ENCODE measurements at places on chromosomes 2 and 18.

- DNase-seq, result no peak
These were observed 365.9 kb upstream of the MEX3C start for GRCh38 chr18:51563396-51563795.

GRCh38 chr2:31785876-31786275 lies 205.1 kb upstream of the SRD5A2 start:
- DNase-seq, result no peak

- DNase-seq, result no peak
These were observed 92.3 kb downstream of the METTL8 start for GRCh38 chr2:171341394-171342066.

DNA sequence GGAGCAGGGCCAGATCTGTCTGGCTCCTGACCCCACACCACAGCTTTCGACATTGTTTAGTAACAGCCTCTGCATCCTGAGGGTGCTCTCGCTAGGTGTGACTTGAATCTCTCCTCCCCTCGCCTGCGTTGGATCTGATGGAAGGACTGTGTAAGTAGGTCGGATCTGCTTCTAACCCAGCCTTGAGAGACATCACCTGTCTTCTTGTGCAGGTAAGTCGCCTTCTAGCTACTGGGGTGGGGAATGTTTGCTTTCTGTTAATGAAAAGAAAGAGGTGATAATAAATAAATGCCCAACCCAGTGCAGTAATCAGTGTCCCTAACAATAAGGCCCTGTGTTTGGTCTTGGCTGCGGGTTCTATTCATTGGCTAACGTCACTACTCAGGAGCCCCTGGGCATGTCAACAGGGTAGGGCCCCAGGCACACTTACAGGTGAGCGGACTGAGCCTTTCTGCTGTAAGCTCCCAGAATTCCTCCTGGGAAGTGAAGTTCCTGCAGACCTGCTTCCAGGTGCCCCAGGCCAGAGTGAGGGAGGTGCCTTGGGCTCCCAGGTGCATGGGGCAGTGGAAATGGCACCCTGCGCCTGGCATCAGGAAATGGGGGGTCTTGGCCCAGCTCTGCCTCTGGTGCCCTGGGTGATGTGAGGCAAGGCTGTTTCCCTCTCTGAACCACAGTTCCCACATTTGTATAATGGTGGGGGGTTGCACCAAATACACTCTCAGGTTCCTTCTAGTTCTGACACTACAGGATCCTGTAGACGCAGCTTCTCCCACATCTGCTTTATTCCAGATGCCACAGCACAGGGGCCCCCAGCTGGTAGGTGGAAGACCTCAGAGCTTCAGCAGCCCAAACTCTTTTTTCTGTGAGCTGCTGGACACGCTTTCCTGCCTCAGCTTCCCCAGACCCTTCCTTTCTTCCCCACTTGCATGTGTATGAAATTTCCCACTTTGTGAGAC lies 11.2 kb upstream of the FOSL2 start:
- DNase-seq, result no peak

- DNase-seq, result no peak
These were observed 54.1 kb downstream of the LPIN2 start for GRCh38 chr18:2958819-2959298.

DNA sequence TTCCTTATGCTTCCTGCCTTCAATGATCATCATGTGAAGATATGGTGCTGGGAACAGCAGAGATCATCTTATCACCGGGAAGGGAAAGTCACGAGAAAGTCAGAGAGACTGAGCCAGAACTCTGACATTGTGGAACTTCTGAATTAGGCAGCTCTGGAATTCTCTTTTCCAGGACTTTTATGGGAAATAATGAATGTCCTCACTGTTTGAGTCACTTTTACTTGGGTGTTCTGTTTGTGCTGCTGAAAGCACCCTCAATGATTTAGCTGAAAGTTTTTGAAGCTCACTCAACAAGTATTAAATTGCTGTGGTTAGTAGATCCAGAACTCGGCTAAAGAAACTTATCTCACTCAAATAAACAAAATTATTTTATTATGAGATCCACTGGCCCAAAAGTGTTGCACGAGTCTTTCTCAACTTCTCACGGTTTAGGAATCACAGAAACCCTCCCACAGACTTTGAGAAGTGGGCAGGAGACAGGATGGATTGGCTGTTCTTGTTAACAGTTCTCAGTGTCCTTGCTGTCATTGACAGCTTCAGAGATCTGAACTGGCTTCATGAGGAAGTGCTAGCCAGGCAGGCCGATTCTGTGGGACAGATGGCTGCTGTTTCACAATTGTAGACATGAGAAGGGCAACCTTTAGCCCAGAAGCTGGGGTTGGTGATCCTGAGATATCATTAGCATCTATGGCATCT lies 26.4 kb upstream of the ATRAID start:
- DNase-seq, result no peak

- no peak for DNase-seq
These were observed 243.0 kb upstream of the CYRIA start for GRCh38 chr2:16908656-16909055.

GRCh38 chr2:224155896-224156295 lies 116.8 kb upstream of the SERPINE2 start:
- DNase-seq, result no peak

DNA sequence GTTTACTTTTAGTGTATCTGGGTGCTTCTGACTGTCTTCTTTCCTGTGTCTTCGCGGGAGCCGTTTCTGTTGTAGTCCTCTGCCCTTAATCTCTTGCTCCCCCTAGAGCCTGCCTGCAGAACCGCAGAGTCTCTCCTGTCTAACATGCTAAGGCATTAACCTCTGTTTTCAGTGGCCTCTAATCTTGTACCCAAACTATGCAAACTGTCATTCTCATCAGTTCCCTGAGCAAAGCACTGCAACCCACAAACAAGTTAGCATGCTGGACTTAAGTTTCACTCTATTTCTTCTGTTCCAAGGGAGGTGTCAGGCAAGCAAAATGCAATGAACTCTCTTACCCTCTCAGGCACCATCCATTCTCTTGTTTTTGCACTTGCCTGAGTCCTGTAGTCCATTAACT lies 138.4 kb downstream of the OTX1 start:
- DNase-seq, result no peak

GRCh38 chr18:80106482-80107051 lies 2.5 kb upstream of the ADNP2 start:
- DNase-seq, result no peak

DNA sequence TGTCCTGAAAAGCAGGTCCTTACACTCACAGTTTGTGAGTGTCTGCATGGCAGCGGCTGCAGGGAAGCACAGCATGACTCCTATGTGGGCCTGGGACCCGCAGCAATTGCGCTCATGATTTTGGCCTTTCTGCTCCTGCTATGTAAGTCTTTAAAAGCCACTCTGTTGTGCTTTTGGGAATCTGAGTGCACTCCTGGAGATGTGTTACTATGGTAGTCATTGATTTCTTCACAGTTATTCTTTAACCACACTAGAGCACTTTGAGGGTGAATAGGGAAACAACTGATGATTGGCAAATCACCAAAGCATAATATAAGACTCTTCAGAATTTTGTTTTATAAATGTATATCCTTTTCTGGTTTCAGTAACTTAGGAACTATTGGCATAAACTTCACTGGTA lies 40.9 kb downstream of the DSG2 start:
- no peak for DNase-seq

GRCh38 chr18:40326985-40327384 lies 1628.0 kb upstream of the PIK3C3 start:
- DNase-seq, result no peak

GRCh38 chr2:16243411-16243996 lies 303.2 kb downstream of the MYCN start:
- no peak for DNase-seq

DNA sequence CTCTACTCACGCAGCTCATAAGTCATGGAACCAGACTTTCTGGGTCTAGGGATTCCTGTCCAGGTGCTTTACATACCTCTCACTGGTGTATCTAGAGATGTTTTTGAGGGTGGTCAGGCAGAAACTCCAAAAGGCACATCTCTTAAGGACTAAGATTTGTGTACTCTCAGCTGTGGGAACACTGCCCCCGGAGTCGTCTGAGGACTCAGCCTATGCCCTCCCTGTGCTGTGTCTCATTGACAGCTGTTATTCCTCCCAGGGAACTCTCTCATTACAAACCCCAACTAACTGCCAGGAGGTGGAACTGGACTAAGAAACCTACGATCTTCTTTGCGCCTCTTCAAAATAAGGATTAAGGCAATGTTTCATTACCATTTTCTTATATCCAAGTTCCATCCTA lies 293.9 kb upstream of the DLGAP1 start:
- DNase-seq, result no peak

DNA sequence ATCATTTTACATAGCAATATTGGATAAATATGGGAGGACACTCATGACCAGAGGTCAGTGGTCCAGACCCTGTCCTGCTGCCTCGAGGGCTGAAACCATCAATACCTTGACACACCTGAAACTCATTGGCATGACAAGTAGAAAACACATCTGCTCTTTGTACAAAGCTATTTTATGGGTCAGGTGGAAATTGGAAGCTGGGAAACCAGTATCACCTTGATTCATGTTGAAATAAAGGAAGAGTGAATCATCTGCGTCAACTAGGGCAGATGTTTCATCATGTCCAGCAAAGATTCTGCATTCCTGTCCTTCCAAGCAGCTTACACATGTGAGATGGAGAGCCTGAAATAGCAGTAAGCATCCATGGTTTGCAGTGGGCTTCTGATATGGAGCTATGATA lies 80.0 kb upstream of the ERBB4 start:
- no peak for DNase-seq

DNA sequence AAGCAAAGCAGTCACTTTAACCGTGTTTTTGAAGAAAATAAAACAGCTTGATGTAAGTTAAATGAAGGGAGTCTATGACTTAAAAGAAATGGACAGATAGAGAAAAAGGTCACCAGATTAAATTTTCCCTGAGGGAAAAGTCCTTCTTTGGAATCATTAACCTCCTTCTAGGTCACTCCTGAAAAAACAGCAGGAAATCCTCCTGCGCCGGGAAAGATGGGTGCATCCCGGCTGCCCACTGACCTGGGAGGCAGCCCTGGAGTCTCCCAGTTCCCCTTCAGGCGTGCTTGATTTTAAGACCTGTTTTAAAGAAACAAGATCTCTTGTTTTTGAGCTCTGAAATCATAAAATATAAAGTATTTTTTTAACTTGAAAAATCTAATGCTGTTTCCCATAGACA lies 18.4 kb upstream of the ZNF521 start:
- no peak for DNase-seq
